GM18507 (cell line): ENCODE measurements at places on chromosomes 4 and X.

DNA sequence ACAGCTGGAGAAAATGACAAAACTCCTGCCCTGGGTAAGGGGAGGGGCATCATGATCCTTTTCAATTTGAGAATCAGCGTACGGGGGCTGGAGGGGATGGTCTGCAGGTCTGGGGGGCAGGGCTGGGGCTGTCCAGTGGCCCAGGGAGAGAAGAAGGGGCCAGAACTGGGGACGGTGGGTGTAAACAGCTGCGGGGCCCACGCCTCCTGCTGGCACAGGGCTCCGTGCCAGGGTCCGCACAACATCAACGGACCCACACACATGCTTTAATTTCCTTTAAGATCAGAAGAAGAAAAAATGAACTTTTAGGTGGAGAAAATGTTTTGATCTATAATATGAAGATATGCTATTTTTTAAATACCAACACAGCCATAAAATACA lies 52.1 kb downstream of the PSAPL1 start:
- no peak for DNase-seq

GRCh38 chr4:37008199-37008598 lies 236.3 kb upstream of the NWD2 start:
- no peak for DNase-seq

DNA sequence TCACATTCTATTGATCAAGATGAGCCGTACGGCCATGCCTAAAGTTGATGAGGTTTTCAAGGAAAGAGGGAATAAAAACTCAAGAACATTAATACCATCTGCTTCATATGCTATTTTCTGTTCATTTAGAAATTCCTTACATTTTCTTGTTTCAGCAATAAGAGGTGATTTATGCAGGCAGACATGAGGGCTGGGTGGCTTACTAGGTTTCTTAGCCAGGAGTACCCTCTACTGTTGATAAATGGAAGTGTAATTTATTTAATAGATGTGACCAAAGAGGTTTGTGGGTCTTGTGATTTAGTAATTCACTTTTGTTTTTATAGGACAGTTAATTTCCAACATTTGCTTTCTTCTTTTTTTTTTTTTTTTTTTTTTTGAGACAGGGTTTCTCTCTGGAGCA lies 6.4 kb upstream of the SMIM9 start:
- no peak for DNase-seq

DNA sequence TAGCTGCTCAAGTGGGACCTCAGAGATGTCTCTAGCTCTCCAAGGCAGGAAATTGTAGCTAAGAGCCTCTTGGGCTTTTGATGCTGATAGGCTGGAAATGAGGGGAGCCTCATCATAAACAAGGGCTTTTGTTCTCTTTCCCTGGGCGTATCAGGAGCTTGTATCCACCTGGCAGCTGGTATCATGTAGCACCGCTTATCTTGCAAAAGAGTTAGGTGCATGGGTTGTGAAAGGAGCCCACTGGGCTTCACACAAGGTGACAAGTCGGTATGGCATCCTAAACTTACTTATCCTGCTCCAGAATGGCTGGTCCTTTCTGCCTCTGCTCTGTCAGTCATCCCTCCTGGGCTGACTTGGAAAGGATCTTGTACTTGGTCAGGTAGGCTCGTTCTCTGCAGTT lies 565.8 kb downstream of the GRXCR1 start:
- DNase-seq: no peak

GRCh38 chr4:150332086-150332485 lies 249.9 kb upstream of the MAB21L2 start:
- no peak for DNase-seq

DNA sequence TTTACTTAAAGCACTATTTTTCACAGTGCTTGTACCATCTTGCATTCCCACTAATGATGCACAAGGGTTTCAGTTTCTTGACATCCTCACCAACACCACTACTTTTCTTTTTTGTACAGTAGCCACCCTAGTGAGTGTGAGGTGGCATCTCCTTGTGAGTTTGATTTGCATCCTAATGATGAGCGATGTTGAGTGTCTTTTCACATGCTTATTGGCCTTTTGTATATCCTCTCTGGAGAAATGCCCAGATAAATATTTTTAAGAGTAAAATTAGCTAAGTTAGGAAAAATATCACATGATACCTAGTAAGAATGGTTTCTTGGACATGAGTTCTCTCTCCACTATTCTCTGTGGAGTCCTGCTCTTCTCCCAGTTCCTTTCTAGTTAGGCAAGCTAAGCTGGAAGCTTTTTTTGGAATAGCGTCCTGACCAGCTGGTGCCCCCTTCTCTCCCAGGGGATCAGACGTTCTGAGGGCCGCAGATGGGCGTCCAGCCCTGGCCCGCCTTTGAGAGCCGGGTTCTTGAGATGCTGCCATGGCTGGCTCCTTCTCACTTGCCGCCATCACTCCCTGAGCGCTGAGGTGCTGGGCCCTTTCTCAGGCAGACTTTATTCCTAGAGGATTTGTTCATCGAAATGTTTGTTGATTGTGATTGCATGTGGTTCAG lies 132.1 kb downstream of the ARHGAP10 start:
- no peak for DNase-seq

- no peak for DNase-seq
Measured at GRCh38 chrX:130419263-130419662, 17.5 kb downstream of the RBMX2 start.

- no peak for DNase-seq
Measured at GRCh38 chr4:140020457-140021361, 133.3 kb downstream of the MAML3 start.

GRCh38 chrX:122238801-122239200 lies 945.3 kb upstream of the GRIA3 start:
- DNase-seq: no peak

GRCh38 chr4:48792348-48793006 lies 12.4 kb upstream of the FRYL start:
- no peak for DNase-seq

DNA sequence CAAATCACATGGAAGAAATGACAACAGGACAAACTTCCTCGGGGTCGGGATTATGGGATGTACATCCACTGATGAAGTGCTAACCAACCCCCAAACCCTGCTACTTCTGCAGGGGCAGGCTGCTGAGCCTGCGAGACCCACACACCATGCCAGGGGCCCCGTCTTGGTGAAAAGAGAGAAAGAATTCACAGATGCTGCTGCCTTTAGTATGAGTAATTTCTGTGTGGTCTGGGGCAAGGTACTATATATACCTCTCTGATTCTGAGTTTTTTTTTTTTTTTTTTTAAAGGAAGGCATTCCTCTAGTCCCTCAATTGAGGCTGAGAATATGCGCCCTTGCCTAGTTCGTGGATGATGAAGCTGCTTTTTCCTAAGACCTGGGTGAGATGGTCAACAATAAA lies 24.8 kb downstream of the PDHA1 start:
- DNase-seq: no peak

- DNase-seq: no peak
Measured at GRCh38 chr4:25852103-25852502, 10.7 kb downstream of the SEL1L3 start.

DNA sequence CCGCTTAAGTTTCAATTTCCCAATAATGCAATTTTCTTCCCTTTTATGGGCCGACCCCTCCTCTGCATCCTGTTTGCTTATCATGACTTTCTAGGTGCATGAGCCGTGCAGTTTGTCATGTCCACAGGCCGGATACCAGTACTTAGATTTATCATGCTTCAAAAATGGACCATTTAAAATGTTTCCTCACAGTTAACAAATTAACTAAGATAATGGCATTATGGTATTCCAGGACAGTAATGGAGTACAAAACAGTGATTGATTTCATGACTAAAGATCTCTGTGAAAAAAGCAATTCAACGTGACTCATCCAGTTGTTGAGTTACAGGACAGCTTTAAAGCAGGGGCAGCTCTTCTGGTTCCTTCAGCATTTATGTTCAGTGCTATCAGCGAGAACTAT lies 23.0 kb downstream of the SNX25 start:
- no peak for DNase-seq

GRCh38 chr4:182884040-182884439 lies 33.1 kb downstream of the DCTD start:
- no peak for DNase-seq

DNA sequence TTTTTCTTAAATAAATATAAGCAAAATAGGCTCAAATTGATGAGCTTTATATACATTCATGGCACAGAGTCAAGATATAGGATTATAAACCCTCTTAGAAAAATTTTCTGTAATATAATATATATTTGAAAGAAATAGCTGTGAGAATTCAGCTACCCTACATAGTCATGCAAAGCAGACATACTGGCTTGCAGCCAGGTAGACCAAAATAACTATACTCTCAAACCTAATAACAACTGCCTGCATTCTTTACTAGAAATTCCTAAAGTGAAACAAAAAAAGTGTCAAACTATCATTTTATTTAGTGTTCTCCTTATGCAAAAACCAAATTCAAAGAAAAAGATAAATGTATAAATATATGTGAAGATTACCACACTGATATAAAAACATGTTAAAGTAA lies 1390.2 kb downstream of the C4orf33 start:
- DNase-seq: no peak
